EH (cell line): ENCODE measurements at places on chromosomes 1 and 21.

DNA sequence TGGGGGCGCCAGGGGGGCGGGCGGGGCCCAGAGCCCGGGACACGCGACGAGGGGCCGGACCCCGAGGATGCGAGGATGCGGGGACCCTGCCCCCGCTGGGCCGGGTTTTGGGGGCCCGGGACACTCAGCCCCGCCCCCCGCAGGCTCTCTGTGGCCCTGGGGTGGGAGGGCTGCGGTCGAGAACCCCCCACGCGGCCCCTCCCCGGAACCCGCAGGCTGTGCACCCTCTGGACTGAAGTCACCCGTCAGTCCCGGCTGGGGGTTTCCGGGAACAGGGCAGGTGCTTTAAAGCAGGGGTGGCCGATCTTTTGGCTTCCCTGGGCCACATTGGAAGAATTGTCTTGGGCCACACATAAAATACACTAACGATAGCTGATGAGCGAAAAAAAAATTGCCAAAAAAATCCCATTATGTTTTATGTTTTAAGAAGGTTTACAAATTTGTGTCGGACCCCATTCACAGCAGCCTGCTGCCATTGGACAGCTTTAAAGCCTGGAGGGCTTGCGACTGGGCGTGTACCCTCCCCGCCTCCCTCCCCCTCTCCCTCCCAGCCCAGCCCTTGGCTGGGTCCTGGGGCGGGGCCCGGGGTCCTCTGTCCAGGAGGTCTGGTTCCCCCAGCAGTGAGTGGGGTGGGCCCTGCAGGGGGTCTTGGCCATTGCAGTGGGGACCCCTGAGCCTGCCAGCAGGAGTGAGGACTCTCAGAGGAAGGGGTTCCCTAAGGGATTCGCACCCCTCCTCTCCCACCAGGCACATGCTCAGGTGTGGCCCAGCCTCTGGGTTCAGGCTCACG is 21.6 kb upstream of the C1orf159 start:
- DNase-seq = no peak

GRCh38 chr1:117106478-117106877 is 15.1 kb downstream of the TRIM45 start:
- no peak for DNase-seq

DNA sequence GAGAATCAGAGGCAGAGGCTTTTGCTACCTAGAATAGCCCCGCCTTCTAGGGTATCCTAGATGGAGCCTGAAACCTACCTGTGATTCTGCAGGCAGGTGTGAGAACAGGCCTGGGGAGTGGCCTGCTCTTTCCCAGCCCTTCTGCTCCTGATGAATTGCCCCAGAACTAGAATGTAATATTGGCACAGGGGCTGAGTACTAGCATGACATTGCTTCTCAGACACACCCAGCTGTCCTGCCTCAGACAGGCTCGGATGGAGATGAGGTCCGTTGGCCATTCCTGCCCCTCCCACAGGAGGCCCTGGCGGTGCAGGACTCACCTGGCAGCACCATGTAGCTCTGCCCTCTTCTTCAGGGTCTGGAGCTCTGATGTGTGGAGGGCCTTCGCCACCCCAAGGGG is 237.6 kb downstream of the GRIK3 start:
- no peak for DNase-seq

DNA sequence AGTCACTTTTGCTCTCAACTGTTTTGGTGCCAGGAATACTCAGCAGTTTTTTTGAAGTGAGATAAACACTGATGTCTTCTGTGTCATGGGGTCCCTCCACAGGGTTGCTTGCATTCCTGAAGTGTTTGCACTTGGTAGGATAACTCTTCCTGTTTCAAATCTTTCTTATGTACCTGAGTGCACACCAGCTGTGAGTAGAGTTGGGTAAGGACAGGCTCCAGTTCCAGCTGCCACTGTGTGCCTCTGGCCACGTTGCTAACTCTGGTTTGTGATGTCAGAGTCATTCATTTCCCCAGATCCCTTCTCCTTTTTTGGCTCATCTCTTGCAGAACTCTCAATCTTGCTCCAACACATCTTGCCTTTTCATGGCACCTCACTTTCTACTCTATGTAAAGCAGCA is 356.3 kb upstream of the B3GALT2 start:
- peak; percentile 9 for DNase-seq

DNA sequence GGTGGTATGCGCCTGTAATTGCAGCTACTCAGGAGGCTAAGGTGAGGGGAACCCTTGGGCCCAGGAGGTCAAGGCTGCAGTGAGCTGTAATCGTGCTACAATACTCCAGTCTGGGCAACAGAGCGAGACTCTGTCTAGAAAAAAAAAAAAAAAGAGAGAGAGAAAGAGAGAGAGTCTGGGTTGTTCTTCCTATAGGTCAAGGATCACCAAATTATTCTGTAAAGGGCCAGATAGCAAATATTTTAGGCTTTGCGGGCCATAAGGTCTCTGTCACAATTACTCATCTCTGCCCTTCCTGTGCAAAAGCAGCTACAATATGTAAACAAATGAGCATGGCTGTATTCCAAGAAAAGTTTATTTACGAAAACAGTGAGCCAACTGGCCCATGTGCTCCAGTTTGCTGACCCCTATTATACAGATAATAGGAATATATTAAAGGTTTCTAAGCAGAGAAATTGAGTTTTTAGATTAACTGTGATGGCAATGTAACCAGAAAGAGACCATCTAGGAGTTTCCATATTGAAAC is 2.1 kb downstream of the SASS6 start:
- DNase-seq = peak; percentile 48
